ENCODE measurements at places on chromosomes 2 and 18.

GRCh38 chr2:107263628-107264027 lies 377.7 kb upstream of the ST6GAL2 start:
- no peak for DNase-seq

DNA sequence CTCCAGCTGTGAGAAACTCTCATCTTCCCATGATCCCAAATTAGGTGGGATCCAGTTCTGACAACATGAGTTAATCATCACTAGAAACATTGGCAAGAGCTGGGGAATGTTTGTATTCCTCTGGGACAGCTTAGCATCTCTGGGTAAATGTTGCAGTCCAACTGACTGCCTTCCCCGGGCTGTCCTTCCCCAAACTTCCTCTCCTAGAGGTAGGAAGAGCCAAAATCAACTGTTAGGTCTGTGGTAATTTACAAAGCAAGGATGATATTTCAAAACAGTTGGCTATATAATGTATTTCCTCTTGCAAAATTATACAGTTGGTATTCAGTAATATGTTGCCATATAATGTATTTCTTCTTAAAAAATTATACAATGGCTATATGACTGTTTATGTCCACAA lies 148.5 kb downstream of the MGAT5 start:
- no peak for DNase-seq

DNA sequence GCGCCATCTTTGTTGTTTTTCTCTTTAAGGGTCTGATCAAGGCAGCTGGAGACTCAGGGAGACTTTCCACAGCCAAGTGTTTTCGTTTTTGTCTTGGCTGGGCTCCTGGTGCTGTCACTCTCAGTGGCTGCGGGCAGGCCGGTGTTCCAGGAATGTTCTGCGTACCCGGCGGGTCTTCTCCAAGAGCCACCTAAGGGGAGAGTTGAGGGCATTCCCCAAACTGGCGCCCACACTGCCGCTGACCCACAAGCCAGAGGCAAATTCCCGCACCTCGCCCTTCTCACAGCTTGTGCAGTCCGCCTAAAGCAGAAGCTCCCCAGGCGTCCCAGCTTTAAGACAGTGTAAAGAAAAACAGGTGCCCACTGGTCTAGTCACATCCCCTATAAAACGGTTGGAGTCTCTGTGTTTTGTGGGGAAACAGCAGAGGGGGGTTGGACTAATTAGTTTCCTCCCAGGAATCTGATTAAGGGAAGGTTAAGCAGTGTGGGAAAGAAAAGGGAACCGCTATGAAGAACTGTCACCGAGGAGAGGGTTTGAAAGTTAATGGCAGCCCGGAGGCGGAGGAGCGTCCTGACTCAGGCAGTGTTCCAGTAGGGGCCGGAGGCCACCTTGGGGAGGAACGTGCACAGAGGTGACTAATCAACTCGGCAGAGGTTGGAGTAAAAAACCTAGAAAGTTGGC lies 224.5 kb downstream of the SLC4A3 start:
- DNase-seq = no peak

DNA sequence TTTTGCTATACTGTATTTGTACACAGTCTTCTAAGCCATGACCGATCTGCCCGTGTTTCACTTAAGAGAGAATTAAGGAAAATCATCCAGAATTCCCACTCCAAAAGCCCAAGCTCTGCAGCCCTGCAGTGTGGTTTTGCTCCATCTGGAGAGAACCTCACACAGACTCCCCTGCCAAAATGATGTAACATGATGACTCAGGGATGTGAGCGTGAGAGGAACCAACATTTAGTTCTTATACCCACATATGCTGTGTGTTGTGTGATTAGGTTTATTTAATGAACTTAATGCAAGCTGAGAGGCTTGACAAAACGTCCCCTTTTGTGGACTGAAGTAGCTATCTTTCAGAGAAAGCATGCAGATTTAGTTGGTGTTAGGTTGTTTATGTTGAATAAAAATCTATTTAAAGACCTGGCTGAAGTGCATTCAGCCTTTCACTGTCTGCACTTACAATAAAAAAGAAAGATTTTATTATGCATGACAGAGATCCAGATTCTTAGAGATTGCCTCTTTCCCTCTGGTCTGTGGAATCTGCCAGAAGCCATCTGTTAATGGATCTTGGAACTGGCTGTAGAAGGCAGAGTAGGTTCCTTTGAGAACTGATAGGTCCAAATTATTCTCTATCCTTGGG lies 6.3 kb downstream of the RAB12 start:
- DNase-seq = no peak

GRCh38 chr18:76618721-76619120 lies 123.7 kb upstream of the ZNF516 start:
- DNase-seq = no peak

DNA sequence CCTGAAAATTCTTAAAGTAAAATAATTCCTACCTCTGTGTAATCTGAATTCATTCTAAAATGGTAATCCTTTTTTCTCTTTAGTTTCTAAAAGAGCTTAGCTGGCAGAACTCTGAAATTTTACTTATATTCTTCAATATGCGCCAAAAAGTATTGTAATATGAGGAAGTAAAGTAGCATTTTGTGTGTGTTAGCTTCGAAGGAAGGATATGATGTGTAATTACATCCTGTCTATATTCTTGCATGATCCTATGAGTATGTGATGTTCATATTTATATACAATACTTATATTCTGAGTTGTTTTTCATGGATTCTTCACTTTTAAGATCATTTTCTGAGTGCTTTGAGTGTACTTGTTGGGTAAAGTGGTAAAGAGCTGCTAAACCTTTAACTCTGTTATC lies 402.9 kb upstream of the PKDCC start:
- DNase-seq = no peak

DNA sequence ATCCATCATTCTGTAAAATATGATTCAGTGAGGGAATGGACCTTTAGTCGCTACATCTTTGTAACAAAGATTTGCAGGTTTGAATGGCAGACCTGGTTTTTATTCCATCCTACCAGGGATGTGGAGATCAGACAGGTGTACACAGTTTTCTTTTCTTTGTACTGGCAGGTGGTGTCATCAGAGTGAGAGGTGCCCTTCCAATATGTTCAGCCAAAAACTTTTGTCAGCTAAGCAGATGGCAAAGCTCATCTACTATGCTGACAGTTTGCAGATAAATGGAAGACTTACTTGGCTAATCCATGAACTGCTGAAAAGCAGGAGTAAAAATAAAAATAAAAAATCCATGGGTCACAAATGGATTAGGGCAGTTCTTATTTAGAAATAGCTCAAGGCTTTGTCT lies 185.5 kb upstream of the DOK6 start:
- no peak for DNase-seq

GRCh38 chr2:86352137-86352726 lies 14.8 kb upstream of the REEP1 start:
- no peak for DNase-seq

DNA sequence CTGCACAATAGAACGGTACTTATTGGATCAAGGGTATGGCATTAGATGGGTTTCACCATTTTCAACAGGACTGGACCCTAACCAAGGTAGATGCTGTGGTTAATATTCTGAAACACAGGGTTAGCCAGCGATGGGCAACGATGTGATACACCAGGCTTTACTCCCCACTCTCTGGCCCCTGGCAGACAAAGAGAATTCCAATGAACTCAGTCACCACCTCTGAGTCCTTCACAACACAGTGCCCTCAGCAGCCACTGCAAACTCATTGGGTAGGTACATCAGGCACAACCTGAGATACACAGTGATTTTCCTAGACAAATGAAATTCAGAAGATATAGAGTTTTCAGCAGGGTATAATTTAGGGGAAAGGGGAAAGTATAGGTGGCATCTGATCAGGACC lies 634.5 kb downstream of the ZEB2 start:
- no peak for DNase-seq

DNA sequence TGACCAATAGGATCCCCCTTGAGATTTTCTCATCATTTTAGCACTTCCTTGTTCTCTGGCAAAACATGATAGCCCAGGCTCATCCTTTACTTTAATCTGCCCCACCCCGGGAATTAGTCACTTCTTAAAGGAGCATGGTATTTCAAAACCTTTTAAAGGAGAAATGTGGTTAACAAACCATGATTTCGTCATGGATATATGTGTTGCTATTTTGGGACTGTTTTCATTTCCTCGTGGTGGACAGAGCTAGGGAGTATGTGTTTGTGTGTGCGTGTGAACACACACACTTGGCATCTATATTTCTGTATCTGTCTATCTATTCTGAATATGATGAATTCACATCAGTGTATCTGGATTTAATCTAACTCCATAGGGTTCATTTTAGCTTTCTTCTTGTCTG lies 128.1 kb downstream of the BIRC6 start:
- no peak for DNase-seq

GRCh38 chr2:14988600-14988999 lies 356.1 kb downstream of the LRATD1 start:
- no peak for DNase-seq

- DNase-seq = no peak
Observed at GRCh38 chr2:132703396-132703795, 33.4 kb upstream of the LYPD1 start.

DNA sequence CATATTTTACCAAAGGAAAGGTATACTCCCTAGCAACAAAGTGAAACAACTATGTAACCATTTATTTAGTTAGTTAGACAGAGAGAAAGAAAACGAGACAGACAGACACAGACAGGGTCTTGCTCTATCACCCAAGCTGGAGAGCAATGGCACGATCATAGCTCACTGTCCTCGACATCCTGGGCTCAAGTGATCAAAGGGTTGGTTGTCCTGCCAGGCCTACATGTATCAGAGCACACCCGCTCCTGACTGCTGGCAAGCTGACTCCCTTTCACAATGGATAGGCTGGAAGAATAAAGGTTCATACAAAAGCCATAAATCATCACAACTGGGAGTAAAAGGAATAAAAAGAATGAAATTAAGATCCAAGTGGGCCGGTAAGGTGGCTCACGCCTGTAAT lies 53.5 kb downstream of the ATL2 start:
- no peak for DNase-seq

DNA sequence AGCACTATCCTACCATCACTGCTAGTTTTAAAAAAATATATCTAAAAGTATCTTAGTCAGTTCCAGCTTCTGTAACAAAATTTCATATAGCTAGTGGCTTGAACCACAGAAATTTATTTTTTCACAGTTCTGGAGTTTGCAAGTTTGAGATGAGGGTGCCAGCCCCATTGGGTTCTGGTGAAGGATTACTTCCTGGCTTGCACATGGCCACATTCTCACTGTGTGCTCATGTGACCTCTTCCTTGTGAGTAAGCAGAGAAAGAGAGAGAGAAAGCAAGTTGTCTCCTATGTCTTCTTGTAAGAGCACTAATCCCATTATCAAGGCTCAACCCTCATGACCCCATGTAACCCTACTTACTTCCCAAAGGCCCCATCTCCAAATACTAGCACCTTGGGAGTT lies 158.9 kb downstream of the DOK6 start:
- DNase-seq = no peak

DNA sequence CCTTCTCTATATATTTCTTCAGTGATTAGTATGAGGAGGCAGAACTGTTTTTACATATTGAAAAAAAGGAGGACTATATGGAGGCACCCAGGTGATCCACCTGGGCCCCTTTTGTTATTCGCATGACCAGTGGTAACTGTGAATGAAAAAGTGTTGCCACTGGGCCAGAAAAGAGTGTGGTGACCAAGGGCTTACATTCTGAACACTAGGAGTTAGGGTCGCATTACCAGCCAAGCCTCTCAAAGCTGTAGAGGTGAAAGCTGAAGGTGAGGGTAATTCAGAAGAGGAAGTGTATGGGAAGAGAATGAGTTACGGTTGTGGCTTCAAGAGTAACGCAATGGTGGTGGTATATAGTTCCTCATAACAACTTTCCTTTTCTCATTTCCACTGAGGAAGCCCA lies 487.6 kb downstream of the TMEM182 start:
- DNase-seq = no peak

GRCh38 chr2:131493199-131493968 lies 1.2 kb upstream of the MZT2A start:
- no peak for DNase-seq

- DNase-seq = no peak
Observed at GRCh38 chr2:23413641-23414040, 28.7 kb downstream of the KLHL29 start.

DNA sequence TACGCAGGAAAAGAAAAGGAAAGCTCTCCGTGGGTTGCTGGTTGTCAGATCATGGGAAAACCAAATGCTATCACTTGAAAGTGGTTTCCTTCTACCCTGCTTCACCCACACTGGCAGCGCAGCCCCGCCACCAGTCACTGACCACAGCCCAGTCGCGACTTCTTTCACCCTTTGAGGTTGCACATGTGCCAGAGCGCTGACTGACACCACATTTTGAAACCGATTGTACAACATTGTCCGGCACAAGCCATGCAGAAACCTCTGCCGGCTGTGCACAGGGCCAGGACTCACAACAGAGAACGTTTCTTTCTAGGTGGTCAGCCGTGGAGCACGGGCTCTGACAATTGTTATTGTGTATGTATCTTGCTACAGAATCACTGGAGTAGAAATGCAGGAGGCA lies 827.2 kb upstream of the POU3F3 start:
- no peak for DNase-seq

DNA sequence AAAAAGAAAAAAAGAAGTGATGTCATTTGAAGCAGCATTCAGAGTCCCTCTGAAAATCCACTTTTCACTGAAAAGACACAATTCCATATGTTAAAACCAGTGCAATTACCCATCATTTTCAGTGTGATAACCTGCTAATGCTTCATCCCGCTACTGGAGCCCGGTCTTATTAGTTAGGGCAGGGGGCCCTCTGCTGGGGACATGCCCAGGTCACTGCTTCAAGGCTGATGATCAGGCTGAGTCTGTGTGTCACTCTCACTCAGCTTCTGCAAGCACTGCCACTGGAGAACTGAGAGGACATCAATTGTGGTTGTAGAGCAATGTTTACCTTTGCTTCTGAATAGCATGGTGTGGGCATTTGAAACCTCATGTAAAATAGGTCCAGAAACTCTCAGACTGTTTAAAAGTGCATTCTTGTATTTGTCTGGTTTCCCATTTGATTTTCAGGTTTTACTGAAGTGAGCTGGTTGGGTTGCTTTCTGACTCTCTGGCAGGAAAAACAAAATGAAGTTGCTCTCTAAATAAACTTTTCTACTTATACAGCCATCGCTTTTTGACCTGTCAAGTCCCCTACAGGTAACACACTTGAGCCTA lies 49.2 kb upstream of the NXPH2 start:
- DNase-seq = no peak

DNA sequence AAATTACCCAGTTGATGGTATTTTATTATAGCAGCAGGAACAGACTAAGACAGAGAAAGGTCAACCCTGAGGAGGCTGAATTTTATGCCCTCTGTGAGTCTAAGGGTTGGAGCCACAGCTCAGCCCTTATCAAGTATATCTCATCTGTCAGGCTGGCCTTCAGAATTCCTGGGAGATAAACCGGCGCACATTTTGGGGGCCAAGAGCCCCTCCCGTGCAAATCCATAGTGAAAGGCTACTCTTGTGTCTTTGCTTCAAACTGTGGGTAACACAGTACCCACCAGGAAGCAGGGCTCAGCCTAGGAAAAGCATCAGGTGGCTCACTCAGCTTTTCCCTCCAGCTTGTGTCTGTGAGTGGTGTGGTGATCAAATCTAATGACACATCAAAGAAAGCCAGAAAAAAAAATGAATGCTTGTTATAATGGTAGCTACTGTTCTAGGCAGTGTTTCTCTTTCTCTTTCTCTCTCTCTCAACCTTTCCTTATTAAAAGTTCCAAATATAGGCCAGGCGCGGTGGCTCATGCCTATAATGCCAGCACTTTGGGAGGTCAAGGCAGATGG lies 25.0 kb upstream of the ASXL2 start:
- DNase-seq = no peak

- no peak for DNase-seq
Observed at GRCh38 chr2:1816414-1816911, 72.1 kb upstream of the PXDN start.
